HCT116 (cell line): ENCODE measurements at places on chromosomes 7 and 10. TPM values are rescaled to one million over a fixed set of nuclear protein-coding genes. Genes with fewer than 3 reads are reported as not detected.

BCCIP gene
- total RNA-seq: 159 TPM

CLRN3 gene
- total RNA-seq: 0.39 TPM

SEMA4G gene
- total RNA-seq: 29.4 TPM

AKR1E2 gene
- 5.0 TPM for total RNA-seq

CRPPA gene
- total RNA-seq: 1.6 TPM

WIPF3 gene
- total RNA-seq: 8.6 TPM

UPK3BL2 gene
- 7.0 TPM for total RNA-seq

HTR5A gene
- total RNA-seq: not detected

TNRC18 gene
- 101 TPM for total RNA-seq

GIMAP8 gene
- 0.15 TPM for total RNA-seq

ECHDC3 gene
- 13.0 TPM for total RNA-seq

PDE6C gene
- total RNA-seq: not detected

DLX5 gene
- total RNA-seq: not detected

SPDYE6 gene
- not detected for total RNA-seq

AKR1C2 gene
- 0.25 TPM for total RNA-seq

NKX1-2 gene
- total RNA-seq: 3.4 TPM

ASB10 gene
- total RNA-seq: not detected

ZNF746 gene
- total RNA-seq: 18.7 TPM

SNCG gene
- 61.1 TPM for total RNA-seq

ABCA13 gene
- not detected for total RNA-seq

SPRN gene
- total RNA-seq: not detected

CALML3 gene
- not detected for total RNA-seq

EVX1 gene
- total RNA-seq: 0.25 TPM

ZNF273 gene
- 6.6 TPM for total RNA-seq

RBM20 gene
- total RNA-seq: 2.0 TPM
